Activated T-helper 17 cell treated with anti-CD3 and anti-CD28 coated beads, Interleukin-2, amount 50 U/mL, for 72 hours (primary cell): ENCODE measurements at places on chromosomes 7 and 10. TPM values are rescaled to one million over a fixed set of nuclear protein-coding genes. Genes with fewer than 3 reads are reported as not detected.

KLF14 gene
- not detected for total RNA-seq

DNA sequence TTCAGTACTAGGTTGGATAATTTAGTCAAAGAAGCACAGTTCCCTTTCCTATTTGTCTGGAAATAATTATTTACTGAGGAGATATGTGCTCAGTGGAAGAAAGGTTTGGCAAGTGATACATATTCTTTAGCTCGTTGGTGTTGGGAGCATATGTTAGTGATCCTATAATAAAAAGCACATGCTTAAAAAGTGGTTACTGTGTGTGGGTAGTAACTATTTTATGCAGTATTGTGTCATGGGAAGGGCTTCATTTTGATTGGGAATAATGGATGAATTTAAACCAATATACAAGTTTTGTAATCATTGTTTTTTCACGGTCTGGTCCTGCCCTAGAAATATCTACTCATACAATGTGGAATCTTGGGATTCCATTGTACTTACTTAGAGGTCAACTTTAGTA is 188.7 kb upstream of the PPP1R3A start:
- no peak for ATAC-seq

GRCh38 chr10:25944771-25945170 is 10.7 kb downstream of the MYO3A start:
- ATAC-seq = no peak

DNA sequence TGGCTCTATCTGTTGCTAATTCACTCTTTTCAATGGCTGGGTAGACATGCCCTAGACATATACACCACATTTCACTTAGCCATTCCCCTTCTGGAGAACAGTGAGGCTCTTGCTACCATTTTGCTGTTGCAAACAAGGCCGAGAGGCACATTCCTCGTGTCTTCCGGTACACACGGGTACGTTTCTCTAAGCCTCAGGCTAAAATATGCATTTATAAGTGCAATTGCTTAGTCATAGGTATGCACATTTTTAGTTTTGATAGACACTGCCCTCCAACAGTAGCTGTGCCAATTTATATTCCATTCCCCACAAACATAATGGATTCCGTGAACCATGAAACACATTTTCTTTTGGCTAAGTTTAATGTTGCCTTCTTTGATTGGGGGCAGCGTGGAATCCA is 13.2 kb downstream of the CHAT start:
- ATAC-seq = no peak

DNA sequence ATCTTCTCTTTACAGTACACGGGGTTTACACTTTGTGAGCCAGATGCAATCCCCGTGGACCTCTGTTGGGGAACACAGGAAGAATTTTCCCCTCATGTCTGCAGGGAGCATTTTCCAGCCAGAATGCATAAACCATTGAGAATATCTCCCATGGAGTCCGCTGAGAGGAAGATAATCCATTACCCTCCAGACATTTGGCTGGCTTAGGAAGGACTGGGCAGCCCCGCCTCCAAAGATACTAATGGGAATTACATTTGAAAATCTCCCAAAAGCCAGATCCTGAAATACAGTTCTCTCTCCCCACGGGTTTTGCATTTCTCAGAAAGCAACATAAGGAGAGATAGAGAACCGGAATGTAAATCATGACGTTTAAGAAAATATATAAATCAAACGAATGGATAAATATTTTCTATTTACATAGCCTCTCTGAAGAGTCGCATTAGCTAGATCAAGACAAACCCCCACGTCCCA is 53.5 kb downstream of the TRIL start:
- ATAC-seq = no peak

DNA sequence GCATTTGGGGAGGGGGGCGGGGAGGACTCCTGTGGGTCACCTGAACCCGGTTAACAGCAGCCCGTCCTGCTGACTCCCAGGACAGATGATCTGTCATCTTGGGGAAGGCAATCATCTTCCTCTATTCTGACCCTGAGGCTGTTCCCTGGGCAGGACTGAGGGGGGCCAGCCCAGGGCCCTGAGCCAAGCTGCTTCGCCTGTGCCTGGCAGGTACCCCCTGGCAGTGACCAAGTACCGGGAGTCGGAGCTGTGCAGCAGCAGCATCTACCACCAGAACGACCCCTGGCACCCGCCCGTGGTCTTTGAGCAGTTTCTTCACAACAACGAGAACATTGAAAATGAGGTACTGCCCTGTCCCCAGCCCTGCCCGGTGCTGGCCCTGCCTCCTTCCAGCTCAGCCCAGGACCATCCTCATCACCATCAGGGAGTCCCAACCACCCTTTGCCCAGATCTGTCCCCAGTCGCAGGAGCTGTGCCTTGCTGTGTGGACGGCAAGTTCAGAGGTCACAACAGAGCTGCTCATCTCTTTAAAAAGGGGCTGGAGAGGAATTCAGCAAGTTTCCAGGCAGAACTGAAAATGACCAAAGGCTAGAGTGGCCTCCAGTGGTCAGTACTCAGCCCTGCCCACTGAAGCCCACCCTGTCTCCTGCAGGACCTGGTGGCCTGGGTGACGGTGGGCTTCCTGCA is 8.1 kb downstream of the AOC1 start:
- ATAC-seq = no peak

NXPH1 gene
- total RNA-seq = not detected

- ATAC-seq = no peak
Measured at GRCh38 chr10:17984056-17984455, 32.3 kb downstream of the SLC39A12 start.

- ATAC-seq = no peak
Measured at GRCh38 chr7:44880317-44881018, 4.9 kb downstream of the PURB start.

DNA sequence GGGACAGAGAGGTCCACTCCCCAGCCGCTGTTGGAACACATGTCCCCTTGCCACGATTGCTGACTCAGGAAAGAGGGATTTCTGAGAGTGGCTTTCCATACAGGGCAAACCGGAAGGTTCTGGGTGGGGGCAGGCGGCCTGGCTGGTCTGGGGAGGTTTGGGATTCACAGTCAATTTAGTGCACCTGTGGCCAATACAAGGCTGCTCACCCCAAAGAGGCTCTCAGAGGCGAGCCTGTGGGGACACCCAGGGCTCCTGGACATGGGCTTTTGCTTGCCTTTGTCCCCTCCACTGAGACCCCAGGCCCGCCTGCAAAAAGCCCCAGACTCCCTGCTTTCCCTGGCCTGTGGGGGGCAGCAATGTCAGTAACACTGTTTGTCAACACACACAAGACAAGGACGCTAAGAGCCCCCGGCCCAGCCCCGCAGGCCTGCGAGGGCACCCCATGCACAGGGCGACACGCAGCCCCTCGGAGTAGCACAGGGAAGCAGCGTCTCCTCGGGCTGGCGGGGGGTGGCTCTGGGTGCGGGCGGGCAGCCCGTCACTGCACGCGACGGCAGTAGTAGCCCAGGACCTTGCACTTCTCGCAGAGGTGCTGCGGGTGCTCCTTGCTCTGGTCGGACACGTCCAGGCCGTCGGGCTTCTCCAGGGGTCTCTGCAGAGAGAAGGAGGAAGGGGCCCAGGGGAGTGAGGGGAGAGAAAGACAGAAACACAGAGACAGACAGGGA is 38.7 kb downstream of the PPIF start:
- no peak for ATAC-seq

DNA sequence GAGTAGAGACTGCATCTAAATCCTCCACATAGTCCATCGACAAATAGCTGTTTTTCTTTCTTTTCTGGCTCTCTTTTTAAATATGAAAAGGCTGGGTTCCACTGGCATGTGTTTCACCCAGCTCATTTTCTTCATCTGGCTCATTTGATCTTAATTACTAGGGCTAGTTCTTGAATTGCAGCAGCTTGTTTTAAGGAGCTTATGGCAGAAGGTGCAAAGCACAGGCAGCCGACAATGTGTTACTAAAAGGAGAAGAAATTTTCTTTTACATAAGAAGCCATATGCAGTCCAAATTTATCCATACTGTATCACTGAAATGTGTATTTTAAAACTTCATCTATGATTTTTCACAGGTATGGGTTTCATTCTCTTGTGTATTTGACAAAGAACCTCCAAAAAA is 205.6 kb upstream of the PTER start:
- ATAC-seq = no peak

- ATAC-seq = peak; percentile 82
Measured at GRCh38 chr7:7761974-7762779, 43.8 kb upstream of the RPA3 start.

DNA sequence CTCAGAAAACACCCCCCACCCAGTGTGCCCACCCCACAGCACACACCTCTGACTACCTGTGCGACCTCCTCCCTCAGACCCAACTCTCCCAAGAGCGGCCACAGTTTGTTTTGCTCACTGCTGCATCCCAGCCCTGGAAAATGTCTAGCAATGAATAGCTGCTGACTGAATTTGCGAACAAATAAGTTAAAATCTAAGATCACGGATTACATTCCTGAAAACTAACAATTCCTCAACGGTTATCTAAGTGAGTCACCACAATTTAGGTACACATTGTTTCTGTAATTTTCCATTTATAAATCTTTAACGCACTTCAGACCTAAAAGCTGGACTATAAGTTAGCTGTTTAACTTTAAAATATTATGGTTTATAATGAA is 235.2 kb downstream of the ZMYND11 start:
- no peak for ATAC-seq

DNA sequence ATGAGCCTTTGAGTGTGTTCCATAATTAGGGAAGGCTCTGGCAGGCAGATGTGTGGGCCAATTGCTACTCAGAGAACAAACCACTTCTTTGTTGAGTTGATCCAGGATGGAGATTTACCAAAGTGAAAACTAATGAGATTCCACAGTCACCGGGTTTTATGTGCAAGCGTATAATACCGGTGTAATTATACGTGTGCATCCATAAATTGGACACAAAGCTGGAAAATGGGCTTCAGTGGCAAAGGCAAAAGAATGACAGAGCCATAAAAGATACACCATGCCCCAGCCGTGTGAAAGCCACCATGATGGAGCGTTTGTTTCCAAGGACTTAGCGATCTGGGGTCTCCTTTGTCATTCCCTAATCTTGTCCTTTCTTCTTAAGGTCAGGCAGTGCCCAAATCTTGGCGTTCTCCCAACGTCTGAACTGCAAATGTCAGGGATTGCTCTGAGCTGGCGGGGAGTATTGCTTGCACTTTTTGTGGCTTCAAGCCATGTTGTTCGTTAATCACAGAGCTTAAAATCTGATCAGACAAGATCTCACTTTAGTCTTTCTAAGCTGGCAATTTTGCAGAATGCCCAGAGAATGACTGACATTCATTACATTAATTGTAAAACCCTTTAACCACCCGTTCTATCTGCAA is 70.1 kb downstream of the NPTX2 start:
- ATAC-seq = no peak

DNA sequence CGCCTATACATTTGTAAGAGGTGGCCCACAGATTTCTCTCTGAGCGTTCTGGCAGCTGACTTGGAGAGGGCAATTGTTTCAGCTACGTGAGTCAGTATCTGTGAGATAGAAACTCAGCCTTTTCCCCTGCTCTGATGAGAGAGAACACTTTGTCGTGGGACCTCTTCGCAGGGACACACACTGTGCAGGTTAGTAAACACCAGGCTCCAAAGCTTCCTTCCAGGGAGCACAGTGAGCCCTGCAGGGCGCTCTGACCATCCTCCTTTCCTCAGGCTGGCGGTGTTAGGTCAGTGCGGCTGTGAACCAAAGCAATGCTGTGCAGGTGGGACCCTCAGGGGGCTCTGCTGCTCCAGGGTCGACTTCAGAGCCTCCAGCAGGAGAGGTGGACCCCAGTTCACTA is 152.2 kb upstream of the TCF7L2 start:
- ATAC-seq = no peak

- ATAC-seq = no peak
Measured at GRCh38 chr7:45720989-45721388, 146.8 kb downstream of the ADCY1 start.

- ATAC-seq = no peak
Measured at GRCh38 chr10:14456870-14457266, 126.1 kb upstream of the FRMD4A start.

DNA sequence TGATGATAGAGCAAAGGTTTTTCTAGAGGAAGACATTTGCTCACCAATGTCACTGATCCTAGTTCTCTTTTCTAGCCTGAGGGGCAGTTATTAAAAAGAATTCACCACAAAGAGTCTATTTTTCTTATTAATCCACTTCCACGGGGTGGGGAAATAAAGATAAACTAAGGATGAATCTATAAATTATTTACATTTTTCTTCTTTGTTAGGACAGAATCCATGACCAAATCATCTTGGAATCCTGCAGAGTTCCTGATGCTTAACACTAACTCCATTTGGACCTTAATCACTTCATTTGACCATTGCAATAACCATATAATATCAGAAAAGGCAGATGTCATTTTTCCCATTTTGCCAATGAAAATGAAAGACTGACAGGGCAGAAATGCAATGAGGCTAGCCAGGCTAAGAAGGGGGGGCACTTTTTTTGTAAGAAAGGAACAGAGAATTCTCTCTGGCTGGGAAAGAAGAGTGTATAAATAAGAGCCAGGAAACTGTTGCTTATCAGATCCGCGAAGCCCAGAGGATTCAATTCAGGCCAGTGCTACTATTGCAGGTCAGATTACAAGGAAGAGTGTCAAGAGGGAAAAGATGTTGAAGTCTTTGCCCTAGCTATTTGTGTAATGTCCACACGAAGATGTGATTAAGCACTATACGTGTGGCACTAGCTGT is 433.2 kb downstream of the TNS3 start:
- ATAC-seq = no peak

C7orf57 gene
- 0.32 TPM for total RNA-seq

NOC3L gene
- total RNA-seq = 29.2 TPM

TMEM236 gene
- 0.30 TPM for total RNA-seq

GRCh38 chr7:24786941-24787340 is 29.7 kb upstream of the GSDME start:
- ATAC-seq = peak; percentile 98

CYP3A4 gene
- total RNA-seq = not detected

DNA sequence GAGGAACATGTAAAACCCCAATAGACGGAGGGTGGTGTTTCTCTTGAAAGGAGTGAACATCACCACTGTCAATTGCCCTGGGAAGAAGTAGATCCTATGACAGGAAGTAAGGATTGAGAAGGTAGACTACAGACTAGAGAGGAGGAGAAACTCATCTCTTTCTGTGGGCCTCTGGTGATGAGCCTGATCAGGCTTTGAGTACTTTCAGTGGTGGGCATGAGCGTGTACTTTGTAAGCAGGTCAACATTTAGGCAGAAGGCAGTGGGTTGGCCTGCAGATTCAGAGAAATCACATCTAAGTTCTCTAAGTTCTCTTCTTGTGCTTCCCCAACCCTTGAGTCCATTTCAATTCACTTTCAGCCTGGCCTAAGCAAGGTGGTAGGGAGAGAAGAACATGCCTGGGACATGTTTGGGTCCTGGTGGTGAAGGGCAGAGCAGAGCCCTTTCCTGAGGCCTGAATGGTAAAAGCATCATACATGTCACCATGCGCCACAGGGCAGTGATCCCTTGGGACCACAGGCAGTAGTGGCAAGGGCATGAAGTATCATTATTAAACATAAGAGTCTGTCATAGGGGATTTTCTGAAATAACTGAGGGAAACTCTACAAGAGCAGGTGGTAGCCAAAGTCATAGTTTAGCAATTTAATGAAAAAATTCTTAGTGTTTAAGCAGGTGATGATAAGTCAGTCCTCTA is 56.4 kb upstream of the ANKRD1 start:
- peak; percentile 28 for ATAC-seq

- ATAC-seq = peak; percentile 63
Measured at GRCh38 chr7:12389089-12389700, 14.5 kb downstream of the VWDE start.

GRCh38 chr10:121152935-121153334 is 301.8 kb downstream of the WDR11 start:
- ATAC-seq = no peak

GRCh38 chr10:11533328-11533781 is 78.1 kb downstream of the USP6NL start:
- ATAC-seq = no peak
